ENCODE measurements at places on chromosomes 1 and 21.
A peak's percentile ranks its signal among the peaks of the same experiment; 100 is the strongest.

GRCh38 chr1:157734321-157734720 lies 33.8 kb upstream of the FCRL3 start:
- DNase-seq, result no peak

DNA sequence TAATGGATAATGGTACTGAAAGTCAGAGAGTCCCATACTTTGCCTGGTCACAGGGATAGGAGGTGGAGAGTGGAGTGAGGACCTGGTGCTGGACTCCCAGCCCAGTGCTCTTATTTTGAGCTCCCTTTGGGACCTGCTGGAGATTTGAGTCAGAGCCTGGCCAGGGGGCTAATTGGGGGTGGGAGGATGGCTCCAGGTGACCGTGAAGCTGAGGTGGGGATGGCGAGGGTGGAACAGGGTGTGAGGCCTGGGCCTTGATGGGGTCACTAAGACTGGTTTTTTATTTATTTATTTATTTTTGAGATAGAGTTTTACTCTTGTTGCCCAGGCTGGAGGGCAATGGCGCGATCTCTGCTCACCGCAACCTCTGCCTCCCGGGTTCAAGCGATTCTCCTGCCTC lies 17.8 kb downstream of the AMPD2 start:
- no peak for DNase-seq

DNA sequence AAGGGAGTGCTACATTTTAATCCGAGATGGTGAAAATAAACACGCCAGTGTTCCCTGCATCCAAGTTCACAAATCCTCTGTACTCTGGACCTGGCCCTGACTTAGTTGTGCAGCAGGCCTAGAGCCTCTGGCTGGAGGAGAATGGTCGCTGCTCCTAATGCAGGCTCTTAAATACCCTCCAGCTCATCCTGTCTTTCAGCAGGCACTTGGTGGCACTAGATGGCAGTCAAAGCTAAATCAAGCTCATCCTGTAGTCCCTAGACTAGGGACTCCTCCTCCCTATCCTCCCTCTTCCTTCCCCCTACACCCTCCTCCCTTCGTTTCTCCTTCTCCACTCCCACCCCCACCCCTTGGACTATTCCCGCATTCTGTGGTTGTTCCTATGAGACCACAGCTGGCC lies 41.6 kb upstream of the MTR start:
- DNase-seq, result no peak

- DNase-seq, result no peak
These were observed 9.3 kb downstream of the FAM151A start for GRCh38 chr1:54614024-54614423.

DNA sequence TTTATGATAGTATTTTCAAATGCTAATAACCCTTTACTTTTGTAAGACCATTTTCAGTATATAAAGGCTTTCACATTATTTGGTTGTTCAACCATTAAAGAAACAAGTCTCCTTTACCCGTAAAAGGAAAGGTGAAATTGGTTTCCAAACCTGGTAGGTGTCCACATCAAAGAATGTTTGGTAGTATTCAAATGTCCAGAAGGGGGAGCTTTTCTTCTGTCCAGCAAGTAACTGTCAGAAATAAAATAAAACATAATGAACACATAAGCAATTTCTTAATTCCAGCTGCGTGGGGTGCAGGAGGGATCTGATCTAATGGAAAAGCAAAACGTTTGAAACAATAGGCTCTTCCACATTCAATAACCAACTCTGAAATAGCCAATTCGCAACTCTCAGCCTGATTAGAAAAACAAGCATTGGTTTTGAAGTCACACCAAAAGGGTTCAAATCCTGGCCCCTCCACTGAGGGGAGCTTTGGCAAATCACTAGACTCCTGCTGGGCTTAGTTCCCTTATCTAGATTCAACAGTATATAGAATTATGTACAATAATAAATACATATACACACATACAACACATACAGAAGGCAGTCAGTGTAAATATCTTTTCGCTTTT lies 11.0 kb downstream of the YIPF1 start:
- DNase-seq, result peak; percentile 46

GRCh38 chr1:77143529-77144121 lies 75.6 kb downstream of the PIGK start:
- DNase-seq, result no peak

DNA sequence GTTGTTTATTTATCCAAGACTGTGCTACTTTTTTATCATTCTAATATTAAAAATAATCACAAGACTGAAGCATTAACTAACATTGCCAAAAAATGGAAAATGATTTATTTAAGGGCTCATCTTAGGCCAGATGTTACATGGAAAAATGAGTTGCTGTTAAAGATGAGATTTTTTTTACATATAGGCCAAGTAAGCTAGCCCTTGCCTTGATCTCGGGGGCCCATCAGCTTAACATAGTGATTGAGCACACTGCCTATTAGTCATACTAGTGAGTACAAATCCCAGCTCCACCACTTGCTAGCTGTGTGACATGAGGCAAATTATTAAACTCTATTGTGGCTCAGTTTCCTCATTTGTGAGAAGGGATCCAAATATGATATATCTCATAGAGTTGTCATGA lies 275.9 kb upstream of the SNX7 start:
- DNase-seq, result peak; percentile 30

- DNase-seq, result no peak
These were observed 51.8 kb downstream of the ADARB1 start for GRCh38 chr21:45126204-45126626.

- peak; percentile 68 for DNase-seq
These were observed 17.7 kb upstream of the A3GALT2 start for GRCh38 chr1:33338440-33339211.

- no peak for DNase-seq
These were observed 22.9 kb downstream of the NIPAL3 start for GRCh38 chr1:24438423-24438901.

- DNase-seq, result no peak
These were observed 50.1 kb downstream of the KLHDC7A start for GRCh38 chr1:18530587-18531502.

GRCh38 chr1:30680429-30680828 lies 43.0 kb downstream of the MATN1 start:
- no peak for DNase-seq

DNA sequence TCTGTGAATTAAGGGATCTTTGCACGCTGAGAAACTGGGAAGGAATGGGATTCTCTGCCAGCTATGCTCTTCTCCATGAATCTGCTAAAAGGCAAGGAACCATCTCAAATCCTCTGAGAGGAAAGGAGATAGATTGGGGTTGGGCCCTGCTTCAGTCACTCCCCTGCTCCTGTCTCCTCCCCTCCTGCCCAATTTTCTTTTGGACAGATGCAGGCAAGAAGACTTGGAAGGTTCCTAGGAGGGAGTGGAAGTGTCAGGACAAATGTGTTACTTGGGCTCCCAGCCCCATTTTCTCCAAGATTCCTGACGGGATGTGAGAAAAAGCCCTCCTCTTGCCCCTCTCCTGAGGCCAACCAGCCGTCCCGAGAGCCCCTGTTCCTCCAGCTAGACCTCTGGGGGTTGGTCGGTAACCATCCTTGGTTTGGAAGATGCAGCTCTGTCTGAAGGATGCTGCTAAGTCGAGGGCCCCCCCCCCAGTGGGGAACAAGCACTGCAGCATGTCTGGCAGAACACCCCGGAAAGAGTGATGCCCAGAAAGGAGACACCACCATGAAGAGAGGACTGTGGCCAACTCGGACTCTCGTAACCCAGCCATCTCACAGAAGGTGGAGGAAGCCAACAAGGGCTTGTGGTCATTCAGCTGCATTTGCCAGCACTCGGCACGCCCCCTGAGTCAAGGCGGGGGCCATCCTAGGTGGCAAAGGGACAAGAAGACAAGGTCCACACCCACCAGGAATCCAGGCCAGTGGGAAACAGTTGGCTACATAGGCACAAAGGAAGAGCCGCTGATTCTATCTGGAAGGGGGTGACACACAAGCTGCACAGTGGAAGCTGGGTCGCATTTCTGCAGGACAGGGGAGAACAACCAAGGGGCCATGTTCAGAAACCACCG lies 43.7 kb downstream of the CDK18 start:
- no peak for DNase-seq

DNA sequence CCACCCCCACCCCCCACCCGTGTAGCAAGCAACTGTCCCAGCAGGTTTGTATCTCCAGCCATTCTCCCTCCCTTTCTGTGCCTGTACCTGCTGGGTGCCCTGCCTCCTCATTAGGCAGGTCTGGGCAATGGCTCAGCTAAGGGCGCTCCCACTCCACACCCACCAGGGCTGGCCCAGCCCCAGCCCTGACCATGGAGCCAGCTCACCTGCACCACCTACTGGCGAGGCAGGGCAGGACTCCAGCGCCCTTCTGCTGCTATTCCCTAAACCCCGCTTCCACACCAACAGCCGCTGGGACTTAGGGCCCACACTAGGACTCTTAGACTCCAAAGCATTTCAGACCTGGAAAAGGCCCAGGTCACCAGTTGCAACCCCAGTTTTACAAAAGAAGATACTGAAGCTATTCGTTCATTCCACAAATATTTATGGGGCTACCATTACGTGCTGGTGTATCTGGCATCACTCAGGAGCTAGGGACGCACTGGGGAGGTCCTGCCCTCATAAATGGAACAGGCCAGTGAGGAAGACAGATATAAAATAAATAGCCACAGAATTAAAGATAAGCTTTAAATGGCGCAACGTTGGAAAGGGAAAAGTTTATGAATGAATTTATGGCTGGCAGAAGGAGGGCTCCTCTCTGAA lies 24.0 kb downstream of the PGLYRP3 start:
- DNase-seq, result no peak

- no peak for DNase-seq
These were observed 3.3 kb upstream of the SKI start for GRCh38 chr1:2224631-2225428.

- DNase-seq, result no peak
These were observed 241.0 kb downstream of the RHOU start for GRCh38 chr1:228976316-228976715.

- no peak for DNase-seq
These were observed 3.6 kb upstream of the SPATC1L start for GRCh38 chr21:46187814-46188213.

DNA sequence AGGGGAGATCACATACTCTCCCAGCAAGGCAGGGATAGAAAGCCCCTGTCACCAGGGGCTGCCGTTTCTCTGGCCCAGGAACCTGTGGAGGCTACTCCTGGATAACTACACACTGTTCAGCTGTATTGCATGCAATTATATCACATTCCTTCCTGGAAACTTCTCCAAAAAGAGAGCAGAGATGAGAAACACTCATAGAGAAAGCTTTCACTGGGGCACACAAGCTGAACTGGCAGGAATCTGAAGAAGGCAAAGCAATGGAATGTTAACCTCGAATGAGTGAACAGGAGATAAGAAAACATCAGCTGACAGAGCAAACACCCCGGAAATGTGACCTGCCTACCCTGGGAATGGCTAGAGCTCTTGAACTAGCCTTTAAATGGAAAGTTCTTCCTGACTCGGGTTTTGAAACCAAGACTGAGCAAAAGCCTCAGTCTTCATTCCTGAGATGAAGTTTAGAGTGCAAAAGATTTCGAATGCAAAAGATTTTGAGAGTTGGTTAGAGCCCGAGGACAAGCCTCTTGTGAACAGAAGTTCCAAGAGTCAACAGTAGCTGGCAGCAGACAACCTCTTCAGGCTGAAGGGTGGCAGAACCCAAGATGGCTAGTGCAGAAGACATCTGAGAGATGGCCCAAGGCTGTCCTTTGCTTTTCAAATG lies 32.3 kb downstream of the CCN1 start:
- peak; percentile 96 for DNase-seq

GRCh38 chr1:5873556-5873955 lies 118.7 kb downstream of the NPHP4 start:
- no peak for DNase-seq

Data from fibroblast of skin of right quadriceps (primary cell).